COR-L47 (cell line): ENCODE measurements at places on chromosomes 7 and 10.
A peak's percentile ranks its signal among the peaks of the same experiment; 100 is the strongest.

- no peak for DNase-seq
Measured at GRCh38 chr10:71389768-71390460, 6.8 kb upstream of the CDH23 start.

GRCh38 chr7:97576043-97576442 is 155.8 kb upstream of the TAC1 start:
- DNase-seq = no peak

DNA sequence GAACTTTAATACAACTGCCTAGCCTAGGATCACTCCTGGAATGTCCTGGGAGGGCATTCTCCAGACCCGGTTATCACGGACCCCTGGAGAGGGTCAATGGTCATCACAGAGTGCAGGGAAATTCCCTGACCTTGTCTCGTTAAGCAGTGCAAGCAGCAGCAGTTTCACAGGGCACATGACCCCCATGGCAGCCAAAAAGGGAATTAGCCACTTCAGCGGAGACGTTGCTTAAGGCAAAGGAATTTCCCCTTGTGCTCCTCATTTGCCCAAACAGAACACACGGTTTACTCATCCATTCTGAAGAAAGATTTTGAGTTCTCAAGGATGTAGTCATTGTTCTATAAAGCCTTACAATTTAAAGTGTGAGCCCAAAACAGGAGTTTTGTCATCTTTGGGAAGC is 260.3 kb downstream of the SNX13 start:
- DNase-seq = no peak

GRCh38 chr10:47047577-47048525 is 136.6 kb downstream of the PTPN20 start:
- peak; percentile 17 for DNase-seq

- no peak for DNase-seq
Measured at GRCh38 chr7:292826-293225, 2.9 kb downstream of the FOXL3 start.

GRCh38 chr7:2837496-2837895 is 6.6 kb downstream of the GNA12 start:
- DNase-seq = no peak

GRCh38 chr7:133804127-133804526 is 323.0 kb upstream of the LRGUK start:
- no peak for DNase-seq

DNA sequence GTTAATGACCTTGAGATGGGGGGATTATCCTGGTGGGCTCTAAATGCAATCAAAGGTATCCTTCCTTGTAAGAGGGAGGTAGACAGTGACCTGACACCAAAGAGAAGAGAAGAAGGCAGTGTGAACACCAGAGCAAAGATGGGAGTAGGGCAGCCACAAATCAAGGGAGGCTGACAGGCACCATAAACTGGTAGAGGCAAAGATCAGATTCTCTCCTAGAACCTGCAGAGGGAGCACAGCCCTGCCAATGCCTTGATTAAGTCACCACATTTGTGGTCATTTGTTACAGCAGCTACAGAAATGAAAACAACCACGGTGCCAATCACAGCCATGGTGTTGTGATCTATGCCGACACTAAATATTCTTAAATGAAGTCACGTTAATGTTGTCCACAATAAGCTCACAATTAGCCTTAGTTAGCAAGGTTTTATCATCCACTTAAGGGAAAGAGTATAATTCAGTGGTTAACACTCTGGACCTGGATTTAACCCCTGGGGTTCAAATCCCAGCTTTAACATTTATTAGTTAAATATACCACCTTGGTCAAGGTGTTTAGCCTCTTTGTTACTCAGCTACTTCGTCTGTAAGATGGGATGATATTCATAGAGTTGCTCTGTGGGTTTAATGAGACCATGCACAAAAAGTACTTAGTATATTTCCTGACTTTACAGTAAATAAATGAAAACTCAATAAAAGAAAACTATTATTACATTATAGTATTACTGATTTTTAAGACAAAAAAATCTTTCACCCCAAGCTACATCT is 70.8 kb downstream of the SGMS1 start:
- DNase-seq = no peak

- no peak for DNase-seq
Measured at GRCh38 chr7:129840757-129841156, 112.0 kb downstream of the UBE2H start.

DNA sequence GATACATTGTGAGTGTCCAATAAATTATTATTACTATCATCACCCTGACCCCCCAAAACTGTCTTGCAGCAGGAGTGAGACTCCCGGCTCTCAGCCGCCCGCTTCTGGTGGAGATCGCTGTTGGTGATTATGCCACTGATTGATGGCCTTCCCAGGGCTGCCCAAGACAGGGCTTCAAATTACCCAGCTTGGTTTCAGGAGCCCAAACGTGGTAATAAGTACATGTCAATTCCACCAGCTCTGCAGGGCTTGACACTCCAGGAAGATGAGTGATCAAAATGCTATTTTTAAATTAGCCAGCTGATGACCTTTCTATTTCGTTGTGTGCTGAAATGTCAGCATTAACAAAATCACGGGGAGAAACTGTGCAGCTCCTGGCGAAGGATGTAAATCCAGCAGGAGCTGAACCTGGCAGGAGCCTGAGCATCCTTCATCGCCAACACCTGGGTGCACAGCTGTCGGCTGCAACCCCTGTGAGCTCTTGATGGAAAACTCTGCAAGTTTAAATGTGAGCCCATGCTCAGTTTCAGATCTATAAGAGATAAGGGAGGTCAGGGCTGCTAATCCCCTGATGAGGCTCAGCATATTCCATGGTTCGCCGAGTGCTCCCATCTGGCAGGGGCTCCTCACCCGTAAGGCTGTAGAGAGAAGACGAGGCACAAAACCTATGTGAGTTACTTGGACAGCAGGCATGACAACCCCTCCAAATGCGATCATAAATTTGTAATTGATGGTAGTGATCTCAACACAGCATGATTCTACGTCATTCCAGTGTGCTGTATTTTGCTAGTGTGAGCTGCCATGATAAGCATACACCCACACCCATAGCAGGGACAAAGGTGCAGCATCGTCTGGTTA is 446.3 kb downstream of the TCERG1L start:
- DNase-seq = no peak

GRCh38 chr10:132266594-132267161 is 41.1 kb downstream of the STK32C start:
- no peak for DNase-seq

DNA sequence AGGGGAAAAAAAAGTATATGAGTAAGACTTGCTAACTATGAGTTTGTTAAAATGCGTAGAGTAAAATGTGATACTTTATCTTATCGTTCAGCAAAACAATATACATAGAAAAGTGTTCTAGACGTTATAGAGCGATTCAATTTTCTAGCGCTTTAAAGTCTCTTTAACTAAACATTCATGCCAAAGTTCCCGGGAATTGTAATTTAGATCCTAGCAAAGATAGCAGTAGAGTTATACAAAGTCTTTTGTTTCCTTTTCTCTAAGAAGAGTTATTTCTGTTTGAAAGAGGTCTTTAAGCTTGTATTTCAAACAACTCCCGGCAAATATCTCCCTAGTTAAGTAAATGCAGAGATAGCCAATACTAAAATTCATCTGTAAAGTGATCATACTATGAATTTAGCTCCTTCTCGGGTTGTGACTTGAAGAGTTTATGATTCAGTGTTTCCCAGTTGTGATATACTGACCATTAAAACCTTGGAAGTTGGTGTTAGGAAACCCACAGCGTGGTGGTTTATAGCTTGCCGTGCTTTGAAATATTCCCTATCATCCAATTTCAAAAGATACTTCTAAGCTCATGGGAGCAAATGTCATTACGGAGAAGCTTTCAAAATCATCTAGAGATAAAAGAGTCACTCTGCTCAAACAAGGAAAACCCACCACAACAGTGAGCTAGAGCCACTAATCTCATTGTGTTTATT is 171.7 kb downstream of the CSTF2T start:
- no peak for DNase-seq
